ENCODE measurements at places on chromosomes 2 and 18.

DNA sequence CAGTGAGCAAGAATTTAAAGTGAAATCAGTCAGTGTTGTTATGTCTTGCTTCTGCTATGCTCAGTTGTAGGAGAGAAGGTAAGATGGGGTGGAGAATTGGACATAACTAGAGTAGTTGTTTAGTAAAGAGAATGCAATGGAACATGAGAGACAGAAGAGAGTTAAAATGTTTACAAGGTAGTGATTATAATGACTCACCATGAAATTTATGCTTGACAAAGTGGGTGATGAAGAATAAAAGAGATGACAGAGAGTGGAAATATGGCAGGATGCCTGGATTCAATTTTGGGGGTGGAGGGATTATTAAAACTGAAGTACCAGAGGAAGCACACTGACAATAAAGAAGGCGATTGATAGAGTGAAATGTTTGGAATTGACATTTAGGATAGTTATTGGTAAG lies 10.6 kb downstream of the SCG2 start:
- no peak for DNase-seq

DNA sequence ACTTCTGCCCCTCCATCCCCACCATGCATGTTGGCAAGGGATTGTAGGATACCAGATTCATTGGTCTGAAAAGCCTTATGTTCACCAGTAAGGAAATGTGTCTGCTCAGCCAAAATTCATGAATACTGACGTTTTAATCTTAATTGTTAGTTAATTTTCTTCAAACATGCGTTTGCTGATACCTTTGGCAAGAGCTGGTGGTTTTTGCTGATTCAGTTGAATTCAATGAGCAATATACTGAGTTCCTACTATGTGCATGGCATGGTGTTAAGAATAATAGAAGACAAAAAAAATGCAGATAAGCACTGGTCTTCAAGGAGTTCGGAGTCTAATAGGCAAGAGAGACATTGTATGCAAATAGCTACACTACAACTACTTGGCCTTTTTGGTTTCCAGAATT lies 811.6 kb downstream of the BCL11A start:
- no peak for DNase-seq

DNA sequence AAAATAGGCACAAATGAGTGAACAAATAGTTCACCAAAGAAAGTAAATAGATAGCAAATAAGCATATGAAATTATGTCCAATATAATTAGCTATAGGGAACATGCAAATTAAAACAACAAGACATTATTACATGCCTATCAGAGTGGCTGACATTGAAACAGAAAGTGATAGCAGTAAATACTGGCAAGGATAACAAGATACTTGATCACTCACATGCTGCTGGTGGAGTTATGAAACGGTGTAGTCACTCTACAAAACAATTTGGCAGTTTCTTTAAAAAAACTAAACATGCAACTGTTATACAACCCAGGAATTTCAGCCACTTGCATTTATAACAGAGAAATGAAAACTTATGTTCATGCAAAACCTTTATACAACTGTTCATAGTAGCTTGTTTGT lies 439.2 kb upstream of the ACVR2A start:
- DNase-seq: no peak

DNA sequence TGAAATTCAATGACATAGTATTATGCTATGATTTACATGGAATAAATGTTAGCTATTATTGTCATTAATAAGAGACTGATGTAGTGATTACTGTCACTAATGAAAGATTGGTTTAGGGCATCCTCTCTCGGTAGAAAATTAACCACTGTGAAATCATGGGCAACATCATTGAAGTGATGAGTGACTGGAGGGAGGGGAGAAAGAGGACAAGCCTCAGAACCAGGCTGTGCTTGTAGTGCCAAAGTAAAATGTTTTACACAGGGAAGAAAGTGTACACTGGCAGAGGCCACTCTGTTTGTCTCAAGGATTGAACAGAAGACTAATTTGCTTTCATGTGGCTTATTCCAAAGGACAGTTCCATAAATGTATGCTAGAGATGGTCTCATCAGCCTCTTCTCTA lies 456.2 kb upstream of the TCF4 start:
- no peak for DNase-seq
